ENCODE measurements at places on chromosomes 3 and 15. TPM values are rescaled to one million over a fixed set of nuclear protein-coding genes. Genes with fewer than 3 reads are reported as not detected.

The ZDHHC23 gene
- total RNA-seq = 0.17 TPM

The RGMA gene
- 5.7 TPM for total RNA-seq

The KLF15 gene
- total RNA-seq = 3.3 TPM

The LRRC34 gene
- total RNA-seq = 7.1 TPM

Data from bronchus fibroblast of lung (primary cell).